HepG2 (cell line): ENCODE measurements at places on chromosomes 7 and 10. TPM values are rescaled to one million over a fixed set of nuclear protein-coding genes. Genes with fewer than 3 reads are reported as not detected.

Gene CYP3A7
- 6.4 and 6.6 TPM in 2 replicates for total RNA-seq

Gene PRKG1
- total RNA-seq, result not detected in 2 replicates

GRCh38 chr7:21763818-21764217 lies 181.9 kb downstream of the CDCA7L start:
- H3K27ac ChIP-seq, result no peak overlapping the region
- no peak overlapping the region for H3K4me3 ChIP-seq
- H3K36me3 ChIP-seq, result no peaks in the 10 kb centered on the region
- no peaks in the 10 kb centered on the region for H3K27me3 ChIP-seq

Gene PTPRZ1
- total RNA-seq, result not detected in 2 replicates

Gene LRRN3
- total RNA-seq, result 0.07 TPM in 1 of 2 replicates, not detected in the other

- DNase-seq, result no peak
- H3K36me3 ChIP-seq, result no peaks in the 10 kb centered on the region
- no peaks in the 10 kb centered on the region for H3K4me1 ChIP-seq
These were observed 201.4 kb downstream of the ADRA2A start for GRCh38 chr10:111278266-111278665.

Gene RELN
- total RNA-seq, result 215 and 332 TPM in 2 replicates

Gene MYL10
- not detected in 2 replicates for total RNA-seq

- no peak overlapping the region for H3K4me3 ChIP-seq
- no peaks in the 10 kb centered on the region for H3K4me1 ChIP-seq
- no peaks in the 10 kb centered on the region for H3K36me3 ChIP-seq
- DNase-seq, result peak; percentile 27
- peaks cover 6% of the 10 kb centered on the region for H3K27me3 ChIP-seq
- H3K27ac ChIP-seq, result no peak overlapping the region
These were observed 11.3 kb downstream of the CRYGN start for GRCh38 chr7:151428378-151429236.

Gene UPK3B
- not detected in 2 replicates for total RNA-seq

Gene GPR37
- not detected in 2 replicates for total RNA-seq

GRCh38 chr7:30348083-30348560 lies 63.7 kb downstream of the ZNRF2 start:
- H3K27me3 ChIP-seq, result no peaks in the 10 kb centered on the region
- no peak overlapping the region for H3K27ac ChIP-seq
- no peaks in the 10 kb centered on the region for H3K36me3 ChIP-seq

Gene TAS2R4
- total RNA-seq, result 0.28 and 0.80 TPM in 2 replicates

Gene PGAM2
- total RNA-seq, result 0.22 TPM in 1 of 2 replicates, not detected in the other

GRCh38 chr7:16479591-16479990 lies 14.1 kb upstream of the SOSTDC1 start:
- no peaks in the 10 kb centered on the region for H3K27me3 ChIP-seq
- DNase-seq, result no peak
- H3K36me3 ChIP-seq, result no peaks in the 10 kb centered on the region
- no peak overlapping the region for H3K27ac ChIP-seq
- H3K4me1 ChIP-seq, result peaks cover 5% of the 10 kb centered on the region

DNA sequence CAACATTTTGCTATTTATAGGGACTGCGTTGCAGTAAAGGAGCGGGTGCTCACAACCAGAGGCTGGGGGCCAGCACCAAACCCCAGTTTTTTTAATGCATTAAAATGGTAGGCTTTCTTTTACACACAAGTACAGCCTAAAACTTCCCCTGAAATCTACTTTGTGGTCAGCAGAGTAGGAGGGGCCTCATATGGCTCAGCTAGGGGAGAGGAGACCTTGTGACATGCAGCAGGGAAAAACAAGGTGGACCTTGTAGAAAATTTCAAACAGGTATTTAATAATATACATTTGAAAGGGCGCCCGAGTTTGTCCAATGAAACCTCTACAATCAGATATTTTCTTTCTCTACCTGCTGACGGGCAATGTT lies 1.4 kb downstream of the CCDC136 start:
- H3K27me3 ChIP-seq, result peaks cover 36% of the 10 kb centered on the region; the same call in 2 of the 3 replicates
- no peak overlapping the region for H3K4me3 ChIP-seq
- no peak for DNase-seq
- H3K27ac ChIP-seq, result no peak overlapping the region
- no peaks in the 10 kb centered on the region for H3K36me3 ChIP-seq

Gene CCL24
- not detected in 2 replicates for total RNA-seq

GRCh38 chr10:34319197-34319846 lies 495.8 kb downstream of the PARD3 start:
- H3K4me3 ChIP-seq, result no peak overlapping the region
- peaks cover 21% of the 10 kb centered on the region for H3K4me1 ChIP-seq
- H3K36me3 ChIP-seq, result peaks cover 10% of the 10 kb centered on the region
- peak; percentile 64 for DNase-seq
- H3K27me3 ChIP-seq, result no peaks in the 10 kb centered on the region
- H3K27ac ChIP-seq, result no peak overlapping the region

DNA sequence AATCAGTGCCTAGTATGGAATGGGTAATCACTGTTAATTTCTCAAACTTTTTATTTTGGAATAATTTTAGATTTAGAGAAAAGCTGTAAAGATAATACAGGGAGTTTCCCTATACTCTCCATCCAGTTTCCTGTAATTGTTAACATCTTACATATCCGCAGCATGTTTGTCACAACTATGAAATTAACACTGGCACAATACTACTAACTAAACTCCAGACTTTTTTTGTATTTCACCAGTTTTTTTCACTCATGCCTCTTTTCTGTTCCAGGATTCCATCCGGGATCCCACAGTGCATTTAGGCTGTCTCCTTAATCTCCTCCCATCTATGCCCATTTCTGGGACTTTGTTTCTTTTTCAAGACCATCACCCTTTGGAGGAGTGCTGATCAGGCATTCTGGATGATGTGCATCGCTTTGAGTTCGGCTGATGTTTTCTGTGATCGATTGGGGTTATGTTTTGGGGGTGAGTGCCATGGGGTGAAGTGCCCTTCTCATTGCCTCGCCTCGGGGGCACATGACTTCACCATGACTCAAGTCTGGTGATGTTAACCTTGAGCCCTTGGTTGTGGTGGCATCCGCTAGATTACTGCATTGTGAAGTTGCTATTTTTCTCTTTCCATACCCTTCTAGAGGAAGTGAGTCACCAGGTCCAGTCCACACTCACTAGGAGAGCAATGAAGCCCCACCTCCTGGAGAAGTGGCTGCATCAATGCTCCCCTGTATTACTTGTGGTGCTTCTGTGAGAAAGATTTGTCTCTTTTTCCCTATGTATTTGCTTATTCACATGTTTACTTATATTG lies 43.9 kb upstream of the GRB10 start:
- peak; percentile 78 for DNase-seq
- H3K27me3 ChIP-seq, result peaks cover 17% of the 10 kb centered on the region; the same call in 2 of the 3 replicates
- no peak overlapping the region for H3K4me3 ChIP-seq
- H3K36me3 ChIP-seq, result no peaks in the 10 kb centered on the region
- peaks cover 40% of the 10 kb centered on the region for H3K4me1 ChIP-seq

Gene PON1
- total RNA-seq, result 0.27 TPM in 1 of 2 replicates, not detected in the other

- H3K27ac ChIP-seq, result no peak overlapping the region
- H3K36me3 ChIP-seq, result no peaks in the 10 kb centered on the region
- H3K4me1 ChIP-seq, result no peaks in the 10 kb centered on the region
- no peaks in the 10 kb centered on the region for H3K27me3 ChIP-seq
These were observed 56.3 kb upstream of the MDFIC start for GRCh38 chr7:114865564-114865963.

Gene PON3
- 14.1 and 23.6 TPM in 2 replicates for total RNA-seq

GRCh38 chr10:16519908-16520861 lies 1.5 kb downstream of the C1QL3 start:
- no peak overlapping the region for H3K27ac ChIP-seq
- 0 out of 2 replicates have a peak, but pooled peaks cover 1% of the 10 kb centered on the region for H3K27me3 ChIP-seq
- no peak for DNase-seq
- H3K36me3 ChIP-seq, result no peaks in the 10 kb centered on the region
- H3K4me1 ChIP-seq, result no peaks in the 10 kb centered on the region

Gene CALML3
- total RNA-seq, result not detected in 2 replicates

GRCh38 chr10:82867056-82867455 lies 992.1 kb downstream of the NRG3 start:
- H3K4me1 ChIP-seq, result no peaks in the 10 kb centered on the region
- H3K27me3 ChIP-seq, result no peaks in the 10 kb centered on the region
- H3K27ac ChIP-seq, result no peak overlapping the region
- no peak overlapping the region for H3K4me3 ChIP-seq
- no peak for DNase-seq

DNA sequence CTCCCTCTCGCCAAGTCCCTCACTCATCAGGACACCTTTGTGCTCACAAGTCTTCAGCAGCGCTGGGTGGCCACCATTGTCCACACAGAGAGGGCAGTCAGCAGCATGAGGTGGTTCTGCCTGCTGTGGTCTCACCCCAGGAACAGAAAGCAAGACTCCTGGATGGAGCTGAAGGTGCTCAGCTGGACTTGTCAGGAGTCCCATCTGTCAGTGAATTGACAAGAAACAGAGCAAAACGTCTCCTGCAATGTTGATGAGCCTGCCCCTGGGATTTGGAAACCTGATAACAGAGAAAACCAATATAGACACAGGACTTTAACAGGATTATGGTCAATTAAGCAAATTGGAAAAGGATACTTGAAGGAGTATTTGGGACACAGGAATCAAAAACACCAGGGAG lies 122.2 kb upstream of the PRSS58 start:
- H3K27ac ChIP-seq, result no peak overlapping the region
- H3K27me3 ChIP-seq, result 0 out of 2 replicates have a peak, but pooled peaks cover 1% of the 10 kb centered on the region
- no peaks in the 10 kb centered on the region for H3K36me3 ChIP-seq
- no peak overlapping the region for H3K4me3 ChIP-seq

Gene ZNF32
- total RNA-seq, result 16.9 and 18.0 TPM in 2 replicates

Gene SLC16A12
- 0.02 TPM in 1 of 2 replicates, not detected in the other for total RNA-seq

DNA sequence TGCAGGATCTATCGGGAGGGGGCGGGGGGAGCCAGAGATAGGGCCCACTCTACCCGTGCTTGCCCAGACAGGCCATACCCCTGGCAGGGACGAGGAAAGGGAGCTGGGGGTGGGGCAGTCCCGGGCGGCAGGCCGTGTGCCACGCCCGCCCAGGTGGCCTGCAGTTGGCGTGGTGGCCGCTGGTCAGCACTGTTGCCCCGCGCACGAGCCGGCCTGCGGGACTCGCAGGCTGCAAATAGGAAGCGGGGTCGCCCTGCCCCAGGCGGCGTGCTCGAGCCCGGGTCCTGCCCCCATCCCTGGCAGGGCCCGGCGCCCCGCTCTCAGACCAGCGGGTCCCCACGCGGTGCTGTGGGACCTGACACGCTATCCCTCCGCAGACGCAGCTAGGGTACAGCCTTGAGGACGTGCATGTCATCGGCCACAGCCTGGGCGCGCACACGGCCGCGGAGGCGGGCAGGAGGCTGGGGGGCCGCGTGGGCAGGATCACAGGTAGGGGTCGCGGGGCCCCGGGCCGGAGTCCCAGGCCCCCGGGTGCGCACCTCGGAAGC lies 6.7 kb downstream of the PNLIPRP2 start:
- no peaks in the 10 kb centered on the region for H3K36me3 ChIP-seq
- H3K4me3 ChIP-seq, result peak overlapping the region; percentile 20; the same call in 1 of the 2 replicates
- H3K27me3 ChIP-seq, result no peaks in the 10 kb centered on the region
- H3K4me1 ChIP-seq, result no peaks in the 10 kb centered on the region
- DNase-seq, result peak; percentile 7

- peak overlapping the region; percentile 22 for H3K27ac ChIP-seq
- H3K4me3 ChIP-seq, result no peak overlapping the region
- no peaks in the 10 kb centered on the region for H3K27me3 ChIP-seq
- H3K4me1 ChIP-seq, result peaks cover 45% of the 10 kb centered on the region
These were observed 64.8 kb upstream of the DNAJB6 start for GRCh38 chr7:157271991-157272324.

Gene VGF
- 0.10 and 0.46 TPM in 2 replicates for total RNA-seq

Gene BHLHA15
- total RNA-seq, result 4.4 and 6.1 TPM in 2 replicates

DNA sequence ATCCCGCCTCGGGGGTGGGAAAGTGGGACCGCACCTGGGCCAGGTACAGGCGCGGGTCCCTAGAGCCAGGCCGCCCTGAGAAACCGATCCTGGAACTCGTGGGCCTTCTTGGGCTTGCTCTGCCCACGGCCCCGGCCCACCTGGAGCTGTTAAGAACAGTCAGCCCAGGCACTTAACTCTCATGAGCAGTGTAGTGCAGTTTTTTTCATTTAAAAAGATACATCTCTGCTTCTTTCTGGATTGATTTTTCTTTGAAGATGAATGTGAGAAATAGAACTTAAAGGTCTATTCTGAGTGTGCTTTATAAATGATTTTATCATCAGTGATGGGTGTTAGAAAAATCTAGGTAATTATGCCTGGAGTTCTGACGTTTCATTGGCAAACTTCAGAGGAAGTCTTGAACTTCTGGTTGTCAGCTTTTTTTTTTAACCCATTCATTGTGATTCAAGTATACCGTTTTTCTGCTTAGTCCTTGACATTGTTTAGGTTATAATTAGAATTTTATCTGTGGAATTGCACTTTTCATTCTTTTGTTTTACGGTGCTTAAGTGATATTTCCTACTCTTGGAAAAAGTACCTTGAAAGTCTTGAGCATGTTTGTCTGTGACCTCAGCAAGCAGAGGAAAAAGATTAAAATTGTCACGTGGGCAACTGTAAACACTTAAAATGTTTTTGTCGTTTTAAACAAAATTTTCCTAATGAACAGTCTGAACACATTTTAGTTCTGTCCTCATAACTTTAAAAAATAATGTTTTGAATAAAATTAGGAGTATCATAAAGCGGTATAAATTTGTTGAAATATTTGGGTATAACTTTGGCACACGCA lies 906 bp downstream of the CDK1 start:
- peak overlapping the region; percentile 87 for H3K27ac ChIP-seq
- H3K36me3 ChIP-seq, result no peaks in the 10 kb centered on the region
- peaks cover 32% of the 10 kb centered on the region for H3K4me1 ChIP-seq
- H3K27me3 ChIP-seq, result no peaks in the 10 kb centered on the region
- peak overlapping the region; percentile 87 for H3K4me3 ChIP-seq

DNA sequence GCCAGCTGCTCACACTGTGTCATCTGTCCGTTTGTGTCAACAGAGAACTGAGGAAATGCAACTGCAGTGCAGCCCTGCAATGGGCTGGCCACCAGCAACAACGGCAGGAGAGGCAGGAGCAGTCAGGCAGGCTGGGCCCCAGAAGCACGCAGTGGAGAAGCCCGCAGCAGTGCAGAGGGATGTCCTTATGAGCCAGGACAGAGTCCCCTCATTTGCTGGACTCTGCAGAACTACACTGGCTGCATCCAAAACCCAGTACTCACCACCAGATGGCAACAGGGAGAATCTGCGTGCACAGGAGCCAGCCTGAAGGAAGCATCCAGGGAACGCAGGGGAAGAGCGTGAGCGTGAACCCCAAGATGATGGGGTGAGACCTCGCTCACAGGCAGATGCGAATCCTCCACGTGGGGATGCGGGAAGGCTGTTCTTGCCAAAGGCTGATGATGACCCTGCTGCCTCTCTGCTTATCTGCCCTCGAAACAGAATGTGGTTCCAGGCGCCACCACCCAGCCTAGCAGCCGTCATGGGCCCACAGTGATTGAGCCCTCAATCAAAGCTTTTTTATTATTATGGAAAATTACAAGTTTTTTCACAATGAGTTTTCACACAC lies 232.1 kb downstream of the PTPRN2 start:
- no peak overlapping the region for H3K27ac ChIP-seq
- DNase-seq, result peak; percentile 17
- no peaks in the 10 kb centered on the region for H3K4me1 ChIP-seq
- H3K36me3 ChIP-seq, result no peaks in the 10 kb centered on the region

Gene ATG9B
- total RNA-seq, result not detected in 2 replicates

- no peak for DNase-seq
- H3K36me3 ChIP-seq, result peaks cover 5% of the 10 kb centered on the region; the same call in 1 of the 3 replicates
- H3K4me1 ChIP-seq, result peaks cover 37% of the 10 kb centered on the region
- H3K27ac ChIP-seq, result no peak overlapping the region
- peak overlapping the region; percentile 97 for H3K4me3 ChIP-seq
These were observed 1.0 kb upstream of the ZNF800 start for GRCh38 chr7:127393368-127394058.

Gene HMX3
- total RNA-seq, result not detected in 2 replicates
